Glomerular endothelial cell (primary cell): ENCODE measurements at places on chromosomes 7 and 10. TPM values are rescaled to one million over a fixed set of nuclear protein-coding genes. Genes with fewer than 3 reads are reported as not detected.
A peak's percentile ranks its signal among the peaks of the same experiment; 100 is the strongest.

The VIPR2 gene
- not detected in 2 replicates for total RNA-seq

The CAMK1D gene
- 2.0 and 2.8 TPM in 2 replicates for total RNA-seq

The GLI3 gene
- total RNA-seq, result 7.0 and 10.9 TPM in 2 replicates

The PON1 gene
- total RNA-seq, result not detected in 2 replicates

The HDAC9 gene
- 24.7 and 27.5 TPM in 2 replicates for total RNA-seq

The PGAM2 gene
- not detected in 2 replicates for total RNA-seq

The IKZF1 gene
- total RNA-seq, result not detected in 2 replicates

GRCh38 chr10:110326351-110327032, 21.8 kb upstream of the SMNDC1 start:
- DNase-seq, result no peak

- DNase-seq, result no peak
Measured at GRCh38 chr7:96285579-96285978, 36.3 kb downstream of the SLC25A13 start.

DNA sequence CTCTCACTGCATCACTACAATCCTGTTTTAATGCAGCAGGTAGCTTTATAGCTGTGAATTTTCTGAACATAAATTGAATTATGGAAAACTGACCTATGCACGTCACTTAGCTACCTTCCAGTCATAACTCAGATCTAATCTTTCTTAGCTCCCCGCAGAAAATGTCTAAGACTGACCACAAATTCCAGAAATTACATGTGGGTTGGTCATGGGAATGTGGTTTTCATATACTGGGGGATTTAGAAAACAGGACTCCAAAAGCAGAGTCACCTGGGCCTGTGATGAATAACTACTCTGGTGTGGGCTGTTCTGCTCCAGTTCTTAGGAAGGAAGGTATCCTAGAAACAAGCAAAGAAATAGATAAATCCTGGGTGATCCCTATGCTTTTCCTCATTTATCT, 178.4 kb upstream of the LRRTM3 start:
- DNase-seq, result peak; percentile 2

GRCh38 chr10:76717141-76717540, 920.5 kb downstream of the KCNMA1 start:
- DNase-seq, result no peak

- DNase-seq, result no peak
Measured at GRCh38 chr7:13540429-13540828, 449.0 kb downstream of the ETV1 start.

- DNase-seq, result no peak
Measured at GRCh38 chr10:78335371-78335690, 301.7 kb downstream of the RPS24 start.

- DNase-seq, result no peak
Measured at GRCh38 chr10:8269976-8270375, 215.5 kb downstream of the GATA3 start.

DNA sequence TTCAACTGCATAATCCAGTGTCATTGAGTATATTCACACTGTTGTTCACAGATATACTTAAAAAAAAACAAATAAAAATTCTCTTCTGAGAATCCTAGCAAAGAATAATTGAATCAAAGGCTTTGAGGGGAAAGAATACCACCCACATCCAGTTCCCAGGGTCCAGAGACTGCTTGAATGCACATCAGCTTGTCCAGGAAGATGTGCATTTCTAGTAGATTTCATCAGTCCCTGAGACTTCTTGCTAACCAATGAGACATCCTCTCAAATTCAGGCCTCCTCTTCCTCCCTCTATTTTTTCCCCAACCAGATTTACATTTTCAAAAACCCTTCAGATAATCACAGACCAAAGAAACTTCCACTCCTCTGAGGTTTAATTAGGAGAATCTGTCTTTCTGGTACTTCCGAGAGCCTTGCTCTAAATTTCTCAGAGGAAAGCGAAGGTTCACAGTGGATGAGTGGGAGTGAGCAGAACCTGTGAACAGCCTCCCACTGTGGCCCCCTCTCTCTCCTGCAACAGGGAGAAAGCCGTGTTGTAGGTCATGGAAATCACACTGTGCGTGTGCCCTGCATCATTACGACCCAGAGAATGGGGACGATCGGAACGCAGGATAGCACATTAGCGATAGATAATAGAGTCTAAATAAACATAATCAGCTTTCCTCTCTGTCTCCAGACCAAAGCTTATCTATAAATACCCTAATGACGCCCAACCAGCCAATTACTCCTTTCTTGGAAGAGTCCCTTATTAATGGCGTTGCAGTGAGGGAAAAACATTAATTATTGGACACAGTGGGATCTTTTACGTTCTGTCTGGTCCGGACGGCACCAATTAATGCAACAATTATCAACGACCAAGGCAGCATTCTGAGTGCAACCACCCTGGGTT, 212.5 kb downstream of the EMX2 start:
- no peak for DNase-seq

- DNase-seq, result no peak
Measured at GRCh38 chr10:109726473-109726872, 196.8 kb downstream of the XPNPEP1 start.

DNA sequence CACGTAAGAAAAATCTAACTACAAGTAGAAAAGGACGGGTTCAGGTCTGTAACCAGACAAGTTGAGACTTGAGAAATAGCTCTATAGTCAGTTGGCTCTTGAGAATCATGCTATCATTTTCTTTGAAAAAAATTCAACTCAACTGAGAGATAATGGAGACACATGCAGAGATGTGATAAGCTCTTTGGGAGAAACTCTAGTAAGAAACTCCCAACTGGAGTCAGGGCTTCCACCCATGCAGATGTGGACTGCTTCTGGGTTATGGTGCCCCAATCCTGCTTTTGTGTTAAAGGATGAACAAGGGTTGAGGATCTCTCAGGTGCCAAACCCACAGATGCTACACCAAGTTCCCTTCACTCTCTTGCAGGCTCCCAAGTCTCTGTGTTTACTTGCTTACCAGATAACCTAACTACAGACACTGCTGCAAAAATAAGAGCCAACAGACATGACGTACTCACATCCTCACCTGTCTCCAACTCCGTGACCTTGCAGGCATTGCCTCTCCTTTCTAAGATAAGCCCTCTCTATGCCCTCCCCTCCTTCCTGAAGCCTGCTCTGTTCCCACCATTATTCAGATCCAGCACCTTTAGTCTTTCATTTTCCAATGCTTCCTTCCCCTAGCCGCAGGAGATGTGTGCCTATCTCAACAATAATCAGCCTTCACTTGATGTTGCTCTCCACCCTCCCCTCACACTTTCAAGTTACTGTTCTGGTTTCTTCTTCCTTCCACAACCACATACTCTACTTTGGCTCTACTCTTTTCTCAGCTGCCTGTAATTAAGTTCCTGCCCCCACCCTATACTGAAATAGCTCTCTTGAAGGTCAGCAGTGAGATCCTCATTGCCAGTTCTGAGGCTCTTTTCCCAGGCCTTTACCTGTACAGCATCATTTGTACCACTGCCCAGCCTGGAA, 130.0 kb downstream of the ICA1 start:
- DNase-seq, result no peak

DNA sequence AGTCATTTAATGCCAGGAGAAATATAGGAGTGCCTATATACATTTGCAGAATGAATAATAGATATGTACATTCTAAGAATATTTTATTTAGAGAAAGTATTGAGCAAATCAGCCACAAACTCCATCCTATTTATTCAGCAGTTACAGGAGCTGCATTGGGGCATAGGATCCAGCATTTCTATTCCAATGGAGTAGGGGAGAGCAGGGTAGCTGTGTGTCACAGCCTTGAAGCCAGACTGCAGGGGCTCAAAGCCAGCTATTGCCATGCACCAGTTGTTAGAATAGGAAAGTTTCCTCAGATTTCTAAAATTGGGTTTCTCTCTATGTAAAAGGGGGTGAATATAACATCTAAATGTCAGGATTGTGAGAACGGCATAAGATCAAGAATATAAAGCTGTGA, 116.8 kb upstream of the MYO3A start:
- DNase-seq, result no peak

DNA sequence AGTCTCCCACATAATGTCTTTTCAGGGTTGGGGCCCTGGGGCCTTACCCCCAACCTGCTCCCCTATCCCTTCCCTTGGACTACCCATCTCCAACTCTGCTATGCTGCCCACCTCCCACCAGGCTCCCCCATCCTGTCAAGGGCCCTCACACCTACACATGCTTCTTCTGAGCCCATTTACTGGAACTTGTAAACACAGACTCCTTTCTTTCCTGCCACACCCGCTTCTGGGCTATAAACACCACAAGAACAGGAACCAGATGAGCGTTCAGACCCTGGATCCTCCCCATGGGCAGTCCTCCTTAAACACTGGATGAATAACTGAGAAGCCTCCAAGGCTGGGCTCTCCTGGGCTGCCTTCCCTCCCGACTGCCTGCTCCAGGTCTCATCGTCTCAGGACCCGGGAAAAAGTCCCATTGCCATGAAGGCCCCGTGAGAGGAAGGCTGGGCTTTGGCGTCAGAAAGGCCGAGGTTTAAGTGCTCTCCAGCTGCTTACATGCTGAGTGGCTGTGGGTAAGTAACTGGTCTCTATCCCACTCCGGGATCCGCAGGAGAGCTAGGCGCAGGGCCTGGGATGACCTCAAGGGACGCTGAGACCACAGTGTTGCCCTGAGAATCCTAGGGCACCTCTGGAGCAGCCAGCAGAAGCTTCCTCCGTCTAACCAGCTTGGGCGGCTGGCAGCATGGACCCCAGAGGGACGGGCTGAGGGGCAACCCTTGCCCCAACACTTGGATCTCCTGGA, 15.6 kb upstream of the CRHR2 start:
- DNase-seq, result no peak

DNA sequence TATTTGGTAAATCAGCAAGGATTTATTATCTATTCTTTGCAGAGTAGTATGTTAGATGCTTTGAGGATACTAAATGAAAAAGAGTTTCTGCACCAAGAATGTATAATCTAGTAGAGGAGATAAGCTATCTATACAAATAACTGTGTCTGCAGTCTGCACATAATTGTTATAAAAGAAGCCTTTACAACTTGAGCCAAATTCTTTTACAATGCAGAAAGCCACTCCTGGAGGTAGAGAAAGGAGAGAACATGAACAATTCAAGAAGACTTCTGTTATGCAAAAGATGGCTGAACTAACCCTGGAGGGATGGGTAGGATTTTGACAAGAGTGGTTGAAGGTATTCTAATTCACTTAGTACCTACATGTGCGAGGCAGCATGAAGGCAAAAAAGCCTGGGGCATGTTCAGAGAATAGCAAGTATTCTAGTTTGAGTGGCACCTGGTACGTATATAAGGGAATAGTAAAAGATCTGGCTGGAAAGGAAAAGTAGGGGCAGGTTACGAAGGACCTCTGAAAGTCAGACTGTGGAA, 251.1 kb upstream of the KAT6B start:
- DNase-seq, result no peak

GRCh38 chr10:48589266-48589665, 15.6 kb downstream of the ARHGAP22 start:
- no peak for DNase-seq
